Cortex of kidney (tissue), 1 donor: ENCODE measurements at places on chromosomes 5 and 9.

GRCh38 chr5:8060953-8061429, 192.0 kb downstream of the MTRR start:
- no peak for DNase-seq

- DNase-seq, result no peak
Measured at GRCh38 chr9:124765439-124765835, 5.7 kb downstream of the NR6A1 start.

DNA sequence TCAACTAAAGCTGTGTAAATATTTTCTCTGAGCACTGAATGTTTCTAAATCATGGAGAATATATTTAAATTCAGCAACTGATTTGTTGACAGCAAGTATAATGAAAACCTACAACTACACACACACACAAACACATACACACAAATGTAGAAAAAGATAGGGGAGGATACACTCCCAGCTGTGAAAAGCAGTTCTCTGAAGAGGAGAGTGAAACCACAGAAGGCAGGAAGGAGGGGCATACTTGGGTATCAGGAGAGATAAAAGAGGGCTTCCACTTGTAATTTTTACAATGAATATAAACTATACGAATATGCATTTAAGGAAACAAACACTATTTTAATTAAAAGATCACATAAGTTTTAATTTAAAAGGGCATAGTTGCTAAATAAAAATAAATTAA, 227.8 kb upstream of the SLC24A2 start:
- DNase-seq, result no peak

- no peak for DNase-seq
Measured at GRCh38 chr5:112024769-112025168, 267.8 kb upstream of the NREP start.

DNA sequence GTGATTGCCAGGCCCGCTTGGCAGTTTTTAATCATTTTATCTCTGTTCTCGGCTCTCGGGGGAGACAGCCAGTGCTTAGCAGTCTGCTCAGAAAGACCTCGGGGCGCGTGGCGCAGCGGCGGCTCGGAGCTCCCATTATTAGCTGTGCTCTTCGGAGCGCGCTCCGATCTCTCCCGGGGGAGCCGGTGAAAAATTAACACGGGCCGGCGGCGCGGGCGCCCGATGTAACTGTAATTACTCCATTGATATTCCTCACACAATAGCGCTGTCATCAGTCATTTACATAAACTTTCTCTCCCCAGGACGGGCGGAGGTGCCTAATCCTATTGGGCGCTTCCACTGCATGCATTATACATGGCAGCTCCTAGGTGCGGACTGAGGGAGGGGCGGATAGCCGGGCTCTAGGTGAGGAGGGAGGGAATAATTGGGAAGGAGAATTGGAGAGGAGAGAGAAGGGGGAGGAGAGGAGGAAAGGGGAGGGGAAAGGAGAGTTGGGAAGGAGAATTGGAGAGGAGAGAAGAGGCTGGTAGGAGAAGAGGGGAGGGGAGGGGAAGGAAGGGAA, 24.9 kb downstream of the LMX1B start:
- no peak for DNase-seq

GRCh38 chr5:110376281-110376951, 350.1 kb downstream of the TMEM232 start:
- DNase-seq, result no peak

DNA sequence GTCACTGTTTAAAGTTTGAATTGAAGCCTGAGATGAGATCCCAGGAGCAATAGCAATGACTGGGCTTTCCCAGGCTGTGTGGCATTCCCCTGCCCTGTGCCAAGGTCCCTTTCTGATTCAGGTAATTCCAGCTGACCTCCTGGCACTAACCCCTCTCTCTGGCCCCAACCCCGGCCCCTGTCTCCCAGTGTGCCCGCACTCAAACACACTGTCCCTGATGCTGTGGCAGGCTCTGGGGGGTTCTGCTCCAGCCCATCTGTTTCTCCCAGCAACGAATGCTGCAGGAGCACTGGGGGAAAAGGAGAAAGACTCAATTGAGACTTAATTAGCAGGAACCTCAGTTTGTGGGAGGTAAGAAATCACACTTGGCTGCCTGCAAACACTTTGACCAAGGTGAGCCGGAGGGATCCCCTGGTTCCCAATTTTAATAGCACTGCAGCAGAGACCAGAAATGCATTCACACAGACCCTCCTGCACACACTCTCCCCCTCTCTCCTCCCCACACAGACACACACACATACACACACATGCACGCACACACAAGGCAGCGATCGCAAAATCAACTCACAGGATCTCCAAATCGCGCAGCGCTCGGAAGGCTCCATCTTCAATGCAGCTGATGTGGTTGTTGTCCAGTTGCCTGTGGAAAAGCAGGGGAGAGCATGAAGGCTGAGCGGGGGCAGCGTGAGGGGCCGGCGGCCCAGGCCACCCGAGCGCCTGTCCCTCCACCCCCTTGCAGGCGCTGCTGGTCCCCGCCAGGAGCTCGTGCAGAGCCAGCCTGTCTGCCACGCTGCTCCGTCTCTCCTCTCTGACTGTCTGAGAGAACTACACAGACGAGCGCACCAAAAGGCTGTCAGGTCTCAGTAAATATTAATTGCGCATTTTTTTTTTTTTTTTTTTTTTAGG, 265.1 kb upstream of the PANK3 start:
- no peak for DNase-seq

DNA sequence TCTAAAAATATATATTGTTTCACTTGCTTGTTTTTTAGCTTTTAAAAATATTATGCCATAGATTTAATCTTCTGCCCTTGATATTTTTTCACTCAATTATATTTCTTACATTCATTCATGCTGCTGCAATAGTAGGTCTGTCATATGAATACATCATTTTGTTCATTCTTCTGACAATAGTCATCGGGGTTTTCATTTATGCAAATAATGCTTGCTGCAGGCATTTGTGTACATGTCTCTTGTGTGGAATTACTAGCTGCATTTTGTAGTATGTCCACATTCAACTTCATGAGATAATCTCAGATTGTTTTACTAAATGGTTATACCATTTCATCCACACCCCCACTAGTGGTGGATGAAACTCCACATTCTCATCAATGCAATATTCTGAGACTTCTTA, 5.3 kb upstream of the PLPP1 start:
- DNase-seq, result no peak

DNA sequence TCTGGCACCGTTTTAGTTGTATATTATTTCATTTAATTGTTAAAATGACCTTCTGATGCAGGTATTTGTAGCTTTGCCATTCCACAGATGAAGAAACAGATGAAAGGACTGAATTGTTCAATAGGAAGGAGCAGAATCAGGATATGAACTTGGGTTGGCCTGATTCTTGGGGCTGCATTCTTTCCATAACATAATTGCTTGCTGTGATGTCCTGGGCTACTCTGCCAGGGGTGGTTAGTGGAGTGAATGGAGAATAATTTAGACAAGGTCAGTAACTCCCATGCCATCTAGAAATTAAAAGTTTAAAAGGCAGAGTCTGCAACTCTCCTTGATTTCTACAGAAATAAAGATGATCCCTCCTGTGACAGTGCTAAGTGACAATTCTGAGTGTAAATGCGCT, 15.9 kb downstream of the TLR4 start:
- no peak for DNase-seq

GRCh38 chr5:1463326-1464095, 18.3 kb upstream of the SLC6A3 start:
- no peak for DNase-seq

GRCh38 chr9:99056886-99057664, 47.8 kb upstream of the TGFBR1 start:
- no peak for DNase-seq

DNA sequence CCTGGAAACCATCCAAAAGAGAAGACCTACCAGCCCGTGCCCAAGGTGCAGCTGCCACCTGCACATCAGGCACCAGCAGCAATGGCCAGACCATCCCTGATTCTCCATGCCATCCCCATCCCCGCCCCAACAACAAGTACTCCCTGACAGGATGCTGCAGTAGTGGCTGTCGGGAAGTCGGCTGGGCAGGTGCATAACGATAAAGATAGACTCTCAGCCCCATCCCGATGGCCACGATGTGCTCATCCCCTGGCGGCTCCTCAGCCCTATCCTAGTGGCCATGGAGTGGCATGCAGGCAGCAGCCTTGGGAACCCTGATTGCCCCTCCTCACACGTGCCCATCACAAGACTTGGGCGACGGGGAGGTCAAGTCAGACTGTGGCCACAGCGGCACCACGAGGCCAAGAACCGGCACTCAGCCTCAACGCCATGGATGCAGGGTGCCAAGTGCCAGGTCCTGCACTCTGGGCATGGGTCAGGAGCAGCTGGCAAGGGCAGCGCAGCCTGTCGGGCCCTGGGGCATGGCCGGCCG, 368.8 kb upstream of the SPATA31A5 start:
- DNase-seq, result no peak

DNA sequence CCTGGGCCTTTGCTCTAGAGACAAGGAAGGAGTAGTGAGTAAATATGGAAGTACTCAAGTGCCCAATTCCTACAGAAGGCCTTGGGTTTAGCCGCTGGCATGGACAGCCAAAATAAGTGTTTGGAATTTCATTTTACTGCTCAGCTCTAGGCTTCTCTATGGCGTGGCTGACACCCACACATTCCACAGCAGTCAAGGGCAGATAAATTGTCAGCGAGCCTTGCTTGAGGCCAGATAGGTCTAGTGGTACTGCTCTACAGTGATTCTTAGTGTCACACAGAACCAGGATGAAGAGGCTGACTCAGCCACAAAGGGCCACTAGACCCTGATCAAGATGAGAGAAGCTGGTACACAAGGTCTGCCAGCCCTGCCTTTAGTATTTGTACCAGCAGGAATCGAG, 111.0 kb upstream of the NFIB start:
- DNase-seq, result no peak

- no peak for DNase-seq
Measured at GRCh38 chr5:90112033-90112692, 297.4 kb downstream of the CETN3 start.

DNA sequence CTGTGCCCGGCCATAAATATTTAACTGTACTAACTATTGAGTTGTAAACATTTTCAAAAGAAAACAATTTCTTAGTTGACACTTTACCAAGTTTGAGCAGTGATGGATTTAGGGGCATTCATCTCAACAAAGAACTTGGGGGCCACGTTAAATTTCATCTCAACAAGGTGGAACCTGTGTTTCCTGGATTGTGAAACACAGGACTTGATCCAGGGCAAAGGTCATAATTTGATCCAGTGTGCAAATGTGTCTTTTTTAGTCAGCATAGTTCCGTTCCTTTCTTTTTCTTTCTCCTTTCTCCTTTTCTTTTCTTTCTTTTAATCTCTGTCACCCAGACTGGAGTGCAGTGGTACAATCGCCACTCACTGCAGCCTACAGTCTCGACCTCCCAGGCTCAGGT, 3.1 kb downstream of the GFRA3 start:
- DNase-seq, result no peak

DNA sequence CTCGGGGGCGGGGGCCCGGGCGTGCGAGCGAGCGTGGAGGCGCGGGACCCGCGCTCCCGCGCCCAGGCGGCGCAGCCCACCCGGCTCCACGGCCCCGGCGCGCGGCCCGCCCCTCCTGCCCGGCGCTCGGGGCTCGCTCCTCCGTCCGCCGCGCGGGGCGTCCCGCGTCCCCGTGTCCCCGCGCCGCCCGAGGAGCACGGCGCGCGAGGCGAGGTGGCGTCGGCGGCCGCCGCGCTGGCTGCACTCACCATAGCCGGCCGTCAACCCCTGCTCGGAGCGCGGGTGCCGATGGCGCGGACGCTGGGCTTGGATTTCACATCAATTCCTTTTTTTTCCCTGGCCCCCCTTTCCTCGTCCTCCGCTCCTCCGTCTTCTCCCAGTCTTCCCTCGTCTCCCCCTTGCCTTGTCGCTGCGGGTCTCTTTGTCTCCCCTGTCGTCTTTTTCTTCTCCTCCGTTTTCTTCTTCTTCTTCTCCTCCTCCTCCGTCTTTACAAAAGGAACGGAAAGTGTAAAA, 494 bp downstream of the PTCH1 start:
- no peak for DNase-seq

DNA sequence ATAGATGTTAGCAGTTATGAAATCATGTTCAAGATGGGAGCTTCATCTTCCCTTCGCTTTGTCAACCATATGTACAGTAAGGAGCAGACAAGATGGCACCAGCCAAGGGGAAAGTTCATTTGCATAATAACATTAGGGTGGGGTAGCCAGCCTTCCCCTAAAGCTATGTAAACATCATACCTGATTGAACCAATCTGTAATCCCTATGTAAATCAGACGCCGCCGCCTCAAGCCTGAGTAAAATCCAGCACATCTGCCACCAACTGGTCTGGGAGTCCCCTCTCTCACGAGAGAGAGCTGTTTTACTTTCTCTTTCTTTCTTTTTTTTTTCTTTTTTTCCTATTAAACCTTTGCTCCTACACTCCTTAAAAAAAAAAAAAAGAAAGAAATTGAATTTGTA, 30.8 kb upstream of the REEP2 start:
- no peak for DNase-seq

DNA sequence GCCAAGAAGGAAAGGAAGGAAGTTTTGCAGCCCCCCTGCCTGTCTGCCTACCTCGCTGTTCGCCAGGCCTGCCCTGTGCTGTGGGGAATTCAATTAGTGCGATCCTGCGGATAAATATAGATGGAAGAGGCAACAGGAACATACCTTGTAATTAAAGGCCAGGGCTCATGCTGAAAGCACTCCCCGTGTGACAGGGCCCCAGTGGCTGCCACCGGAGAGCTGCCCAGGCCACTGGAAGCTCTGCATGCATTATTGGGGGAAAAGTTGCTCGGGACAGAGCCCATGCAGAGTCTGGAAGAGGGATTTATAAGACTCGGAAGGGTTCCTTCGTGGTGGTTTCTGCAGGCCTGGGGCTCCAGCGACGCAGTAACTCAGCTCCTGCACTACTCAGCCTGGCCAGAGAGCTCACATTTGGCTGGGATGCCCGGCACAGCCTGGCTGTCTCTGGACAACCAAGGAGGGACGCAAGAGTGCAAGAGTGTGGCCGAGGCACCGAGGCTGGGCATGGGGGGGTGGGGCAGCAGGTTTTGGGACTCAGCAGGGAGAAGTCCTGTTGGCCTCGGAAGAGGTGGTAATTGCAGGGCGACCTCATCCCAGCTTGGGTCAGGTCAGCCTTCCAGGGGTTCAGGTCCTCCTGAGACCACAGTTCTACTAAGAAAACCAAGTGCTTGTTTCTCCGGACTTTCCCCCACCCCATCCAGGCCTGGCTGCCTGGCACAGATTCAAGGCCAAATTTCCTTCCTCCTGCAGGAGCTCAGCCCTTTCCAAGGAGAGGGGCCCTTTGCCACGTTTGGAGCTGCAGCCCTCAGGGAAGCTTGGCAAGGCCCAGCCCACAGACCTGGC, 68.1 kb upstream of the GGTA1 start:
- no peak for DNase-seq
